Activated CD4-positive, alpha-beta T cell treated with anti-CD3 and anti-CD28 coated beads for 36 hours (primary cell): ENCODE measurements at places on chromosomes 13 and 19. TPM values are rescaled to one million over a fixed set of nuclear protein-coding genes. Genes with fewer than 3 reads are reported as not detected.

DNA sequence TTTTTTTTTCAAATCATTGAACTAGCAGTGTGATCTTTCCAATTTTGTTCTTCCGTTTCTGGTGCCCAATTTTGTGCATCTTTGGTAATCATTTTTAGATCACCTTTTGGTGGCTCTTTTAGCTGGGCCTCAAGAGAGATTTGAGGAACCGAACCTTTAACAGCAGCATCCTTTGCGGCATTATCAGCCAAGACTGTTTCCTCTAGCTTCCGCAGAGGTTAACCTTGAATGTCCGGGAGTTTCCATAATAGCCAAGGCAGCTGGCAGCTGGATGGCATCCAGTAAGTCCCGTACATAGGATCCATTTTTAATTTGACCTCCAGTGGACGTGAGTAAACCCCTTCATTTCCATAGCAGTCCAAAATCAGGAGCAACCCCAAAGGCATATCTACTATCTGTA is 9.6 kb downstream of the IRGC start:
- no peaks in the 10 kb centered on the region for H3K27me3 ChIP-seq
- no peak for DNase-seq
- H3K36me3 ChIP-seq, result peaks cover 20% of the 10 kb centered on the region
- H3K27ac ChIP-seq, result no peak overlapping the region

GRCh38 chr19:14381689-14382474 is 638 bp downstream of the ADGRE5 start:
- DNase-seq, result peak; percentile 87
- peaks cover 44% of the 10 kb centered on the region for H3K4me1 ChIP-seq
- H3K27me3 ChIP-seq, result no peaks in the 10 kb centered on the region
- H3K27ac ChIP-seq, result peak overlapping the region; percentile 96

DNA sequence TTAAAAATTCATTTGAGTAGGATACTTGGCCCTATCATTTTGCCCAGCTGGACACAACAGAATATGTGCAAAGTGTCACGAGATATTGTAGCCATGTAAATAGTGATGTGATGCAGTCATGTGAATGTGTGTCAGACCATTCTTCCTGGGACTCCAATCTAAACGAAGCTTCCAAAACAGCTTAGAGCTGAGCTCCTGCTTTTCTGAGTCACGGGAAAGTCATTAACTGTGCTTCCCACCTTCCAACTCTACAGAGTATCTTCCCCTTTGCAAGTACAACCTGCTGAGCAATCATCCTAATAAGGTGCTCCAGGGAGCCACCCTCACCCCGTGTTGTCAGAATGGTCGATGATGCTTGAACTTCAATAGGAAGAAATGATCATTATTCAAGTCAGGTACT is 294.7 kb downstream of the MYO16 start:
- no peak overlapping the region for H3K27ac ChIP-seq
- DNase-seq, result no peak
- no peaks in the 10 kb centered on the region for H3K36me3 ChIP-seq
- H3K4me3 ChIP-seq, result no peak overlapping the region

GRCh38 chr19:10209315-10209714 is 14.6 kb upstream of the DNMT1 start:
- no peak overlapping the region for H3K27ac ChIP-seq
- no peaks in the 10 kb centered on the region for H3K36me3 ChIP-seq
- H3K4me1 ChIP-seq, result no peaks in the 10 kb centered on the region
- no peak overlapping the region for H3K4me3 ChIP-seq
- no peaks in the 10 kb centered on the region for H3K27me3 ChIP-seq

DNA sequence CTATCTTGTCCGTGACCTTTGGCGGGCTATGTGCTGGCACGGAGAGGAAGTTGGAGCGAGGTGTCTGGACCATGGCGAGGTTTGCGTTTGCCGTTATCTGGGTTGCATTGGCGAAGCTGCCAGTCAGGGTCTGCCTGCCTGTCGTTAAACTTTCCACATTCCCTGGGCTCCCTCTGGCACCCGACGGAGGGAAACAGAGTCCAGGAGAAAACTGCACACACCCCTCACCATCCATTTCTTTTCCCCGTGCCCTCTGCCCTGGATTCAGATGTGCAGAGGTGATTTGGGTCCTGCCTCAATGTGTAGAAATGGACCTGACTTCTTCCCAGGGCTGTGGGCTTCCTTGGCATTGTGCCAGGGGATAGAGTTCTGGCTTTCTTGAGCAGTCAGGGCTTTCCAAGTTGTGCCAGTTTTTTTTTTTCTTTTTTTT is 142.4 kb downstream of the URI1 start:
- DNase-seq, result no peak
- H3K27me3 ChIP-seq, result peaks cover 8% of the 10 kb centered on the region
- no peak overlapping the region for H3K4me3 ChIP-seq
- no peak overlapping the region for H3K27ac ChIP-seq
- no peaks in the 10 kb centered on the region for H3K4me1 ChIP-seq

GRCh38 chr13:112558696-112559418 is 29.1 kb downstream of the TUBGCP3 start:
- DNase-seq, result no peak
- H3K27me3 ChIP-seq, result no peaks in the 10 kb centered on the region
- no peak overlapping the region for H3K4me3 ChIP-seq
- no peak overlapping the region for H3K27ac ChIP-seq

DNA sequence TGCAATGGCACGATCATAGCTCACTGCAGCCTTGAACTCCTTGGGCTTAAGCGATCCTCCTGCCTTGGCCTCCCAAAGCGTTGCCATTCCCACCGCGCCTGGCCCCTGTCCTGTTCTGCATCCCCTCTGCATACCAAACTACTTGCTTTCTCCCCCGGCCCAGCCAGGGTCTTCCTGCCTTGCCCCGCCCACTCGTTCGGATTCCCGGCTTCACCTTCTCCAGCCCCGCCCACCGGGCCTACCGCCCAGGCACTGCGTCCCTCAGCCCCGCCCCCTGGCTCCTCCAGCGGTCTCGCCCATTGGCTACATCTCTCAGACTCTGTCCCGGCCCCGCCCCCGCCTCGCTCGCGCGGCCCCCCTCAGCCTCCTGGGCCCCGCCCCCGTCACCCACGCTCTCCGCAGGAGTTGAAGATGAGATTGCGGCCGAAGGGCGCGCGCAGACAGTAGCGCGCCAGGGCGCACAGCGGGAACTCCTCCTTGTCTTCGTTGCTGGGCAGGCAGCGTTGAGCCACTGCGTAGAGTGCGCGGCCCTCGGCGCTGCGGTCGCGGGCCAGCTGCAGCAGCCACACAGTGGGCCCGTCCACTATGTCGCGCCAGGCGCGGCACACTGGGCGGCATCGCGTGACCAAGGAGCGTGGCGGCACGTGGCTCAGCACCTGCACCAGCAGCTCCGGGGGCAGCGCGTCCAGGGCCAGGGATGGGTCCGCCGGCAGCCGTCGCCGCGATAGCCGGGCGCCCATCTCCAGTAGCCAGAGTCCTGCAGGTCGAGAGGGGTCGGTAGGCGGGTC is 19.0 kb downstream of the MRPS12 start:
- H3K36me3 ChIP-seq, result no peaks in the 10 kb centered on the region
- peak; percentile 96 for DNase-seq
- H3K27me3 ChIP-seq, result peaks cover 15% of the 10 kb centered on the region
- H3K4me1 ChIP-seq, result peaks cover 14% of the 10 kb centered on the region
- peak overlapping the region; percentile 16 for H3K4me3 ChIP-seq
- H3K27ac ChIP-seq, result no peak overlapping the region

GRCh38 chr19:55495646-55496349 is 7.6 kb downstream of the SSC5D start:
- H3K4me3 ChIP-seq, result no peak overlapping the region
- H3K4me1 ChIP-seq, result no peaks in the 10 kb centered on the region
- H3K27ac ChIP-seq, result no peak overlapping the region
- H3K36me3 ChIP-seq, result no peaks in the 10 kb centered on the region

- H3K36me3 ChIP-seq, result peaks cover 25% of the 10 kb centered on the region
- DNase-seq, result no peak
- H3K27ac ChIP-seq, result peak overlapping the region; percentile 80
Observed at GRCh38 chr19:1094655-1094977, 559 bp downstream of the POLR2E start.

DNA sequence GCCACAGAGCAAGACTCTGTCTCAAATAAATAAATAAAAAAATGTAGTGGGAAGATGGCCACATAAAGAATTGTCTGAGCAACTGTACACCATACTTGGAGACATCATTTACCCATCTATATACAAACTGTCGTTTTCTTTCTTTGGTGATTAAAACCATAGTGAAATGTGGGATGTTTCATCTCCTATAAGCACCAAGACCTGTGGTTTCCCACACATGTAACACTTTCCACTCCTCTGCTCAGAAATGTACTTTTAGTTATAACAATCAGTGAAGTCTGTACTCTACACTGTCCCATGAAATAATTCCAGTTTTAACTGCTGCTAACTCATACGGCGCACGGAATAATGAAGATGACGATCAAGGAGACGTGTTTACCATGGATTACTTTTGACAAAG is 18.3 kb downstream of the PDCD5 start:
- no peak overlapping the region for H3K4me3 ChIP-seq
- DNase-seq, result peak; percentile 9
- H3K27ac ChIP-seq, result no peak overlapping the region
- peaks cover 42% of the 10 kb centered on the region for H3K36me3 ChIP-seq
- H3K4me1 ChIP-seq, result peaks cover 7% of the 10 kb centered on the region

GRCh38 chr19:1239796-1240737 is 1.5 kb upstream of the ATP5F1D start:
- peak; percentile 97 for DNase-seq
- peaks cover 6% of the 10 kb centered on the region for H3K27me3 ChIP-seq
- peaks cover 38% of the 10 kb centered on the region for H3K4me1 ChIP-seq
- peak overlapping the region; percentile 83 for H3K4me3 ChIP-seq

DNA sequence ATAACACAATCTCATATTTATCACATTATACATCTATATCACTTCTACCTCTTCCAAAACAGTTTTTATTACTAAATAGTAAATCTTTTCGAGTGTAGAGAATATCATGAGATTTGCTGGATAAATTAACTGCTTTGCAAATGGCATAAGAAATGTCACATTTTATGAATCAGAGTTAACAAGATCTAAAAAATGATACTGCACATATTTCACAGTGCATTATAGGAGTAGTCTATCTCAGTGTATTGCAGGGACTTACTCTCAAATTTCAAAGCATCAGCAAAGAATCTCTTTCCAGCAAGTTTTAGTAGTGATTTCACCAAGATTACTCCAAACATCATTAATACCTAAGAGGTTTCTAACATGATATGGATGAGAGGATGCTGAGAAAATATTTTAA is 687.1 kb upstream of the SLITRK1 start:
- no peak overlapping the region for H3K27ac ChIP-seq
- no peak overlapping the region for H3K4me3 ChIP-seq
- H3K27me3 ChIP-seq, result no peaks in the 10 kb centered on the region
- H3K36me3 ChIP-seq, result no peaks in the 10 kb centered on the region
- H3K4me1 ChIP-seq, result no peaks in the 10 kb centered on the region
- no peak for DNase-seq

DNA sequence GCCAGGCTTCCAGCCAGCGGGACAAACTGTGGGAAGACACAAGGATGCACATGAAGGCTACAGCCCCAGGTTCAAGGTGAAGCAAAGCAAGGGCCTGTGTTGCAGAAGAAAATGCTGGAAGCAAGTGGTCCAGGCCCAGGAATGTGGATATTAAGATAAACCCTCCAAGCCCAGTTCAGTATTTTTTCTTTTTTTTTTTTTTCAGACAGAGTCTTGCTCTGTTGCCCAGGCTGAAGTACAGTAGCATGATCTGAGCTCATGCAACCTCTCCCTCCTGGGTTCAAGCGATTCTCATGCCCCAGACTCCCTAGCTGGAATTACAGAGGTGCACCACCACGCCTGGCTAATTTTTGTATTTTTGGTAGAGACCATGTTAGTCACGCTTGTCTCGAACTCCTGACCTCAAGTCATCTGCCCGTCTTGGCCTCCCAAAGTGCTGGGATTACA is 4.4 kb downstream of the PRDX2 start:
- no peak overlapping the region for H3K27ac ChIP-seq
- H3K36me3 ChIP-seq, result peaks cover 31% of the 10 kb centered on the region
- no peak for DNase-seq
- no peaks in the 10 kb centered on the region for H3K27me3 ChIP-seq
- peaks cover 36% of the 10 kb centered on the region for H3K4me1 ChIP-seq

- no peak for DNase-seq
- H3K27me3 ChIP-seq, result no peaks in the 10 kb centered on the region
- H3K36me3 ChIP-seq, result peaks cover 9% of the 10 kb centered on the region
- no peak overlapping the region for H3K27ac ChIP-seq
Observed at GRCh38 chr19:47691782-47692181, 21.4 kb upstream of the EHD2 start.

DNA sequence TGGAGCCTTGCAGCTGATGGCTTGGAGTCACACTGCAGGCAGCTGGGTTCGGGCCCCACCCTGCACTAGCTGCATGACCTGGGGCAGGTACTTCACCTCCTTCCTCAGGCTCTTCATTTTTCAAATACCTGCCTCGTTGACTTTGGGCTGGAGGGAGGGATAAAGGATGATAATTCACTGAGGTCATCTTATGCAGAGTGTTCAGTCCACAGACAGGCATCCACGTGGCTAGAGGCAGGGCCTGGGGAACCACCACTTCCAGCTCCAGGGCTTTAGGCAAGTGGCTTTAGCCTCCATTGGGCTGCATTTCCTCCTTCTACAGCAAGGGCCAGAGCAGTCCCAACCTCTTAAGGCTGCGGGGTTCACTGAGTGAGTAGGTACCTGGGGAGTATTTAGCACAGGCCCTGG is 84.8 kb downstream of the SIPA1L3 start:
- H3K36me3 ChIP-seq, result no peaks in the 10 kb centered on the region
- H3K27ac ChIP-seq, result no peak overlapping the region
- no peak overlapping the region for H3K4me3 ChIP-seq
- no peaks in the 10 kb centered on the region for H3K27me3 ChIP-seq

DNA sequence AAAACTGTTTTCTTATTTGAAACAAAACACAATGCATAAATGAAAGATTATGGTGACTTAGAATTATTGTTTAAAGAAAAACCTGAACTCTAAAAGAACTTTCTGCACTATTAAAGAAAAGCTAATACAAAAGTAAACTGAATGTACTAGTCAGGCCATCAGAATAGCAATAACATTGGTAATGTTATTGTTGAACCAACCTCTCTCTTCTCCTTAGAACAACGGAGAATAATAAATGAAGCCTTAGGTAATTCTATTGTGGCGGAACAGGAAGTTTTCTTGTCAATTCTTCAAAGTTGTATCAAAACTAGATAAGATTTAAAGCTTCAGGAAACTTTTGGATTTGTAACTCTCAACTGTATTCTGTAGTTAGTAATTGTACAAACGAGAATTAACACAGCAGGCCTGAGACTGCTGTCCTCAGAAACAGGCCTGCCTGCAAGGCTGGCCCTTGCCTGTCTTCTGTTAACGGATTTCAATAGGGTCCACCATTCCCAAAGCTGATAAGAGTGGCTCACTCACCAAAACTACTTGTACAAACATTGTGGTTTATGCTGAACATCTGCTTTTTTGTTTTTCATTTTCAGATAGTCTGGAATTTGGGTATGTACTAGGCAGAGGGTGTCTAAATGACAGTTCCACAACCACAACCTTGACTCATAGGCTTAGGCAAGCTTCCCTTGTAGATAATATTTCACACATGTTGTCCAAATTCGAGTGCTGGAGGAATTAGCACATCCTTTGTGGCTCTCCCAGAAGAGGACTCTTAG is 825.8 kb downstream of the GPC5 start:
- no peak for DNase-seq
- no peak overlapping the region for H3K4me3 ChIP-seq
- no peaks in the 10 kb centered on the region for H3K27me3 ChIP-seq
- H3K36me3 ChIP-seq, result no peaks in the 10 kb centered on the region
- no peaks in the 10 kb centered on the region for H3K4me1 ChIP-seq
- no peak overlapping the region for H3K27ac ChIP-seq

Gene ZNF497
- total RNA-seq, result 1.1 TPM

Gene ZNF443
- total RNA-seq, result 4.0 TPM

Gene TEX30
- total RNA-seq, result 25.8 TPM

Gene URAD
- not detected for total RNA-seq

Gene SOX1
- not detected for total RNA-seq

Gene CBLC
- not detected for total RNA-seq

Gene ZNF813
- total RNA-seq, result 5.8 TPM

Gene CYP2A13
- not detected for total RNA-seq

Gene GJB2
- total RNA-seq, result 9.0 TPM

Gene ZNF135
- total RNA-seq, result 1.5 TPM
